ENCODE measurements at places on chromosomes 13 and 19.

- no peak for DNase-seq
Measured at GRCh38 chr13:99310382-99311031, 3.3 kb upstream of the GPR183 start.

DNA sequence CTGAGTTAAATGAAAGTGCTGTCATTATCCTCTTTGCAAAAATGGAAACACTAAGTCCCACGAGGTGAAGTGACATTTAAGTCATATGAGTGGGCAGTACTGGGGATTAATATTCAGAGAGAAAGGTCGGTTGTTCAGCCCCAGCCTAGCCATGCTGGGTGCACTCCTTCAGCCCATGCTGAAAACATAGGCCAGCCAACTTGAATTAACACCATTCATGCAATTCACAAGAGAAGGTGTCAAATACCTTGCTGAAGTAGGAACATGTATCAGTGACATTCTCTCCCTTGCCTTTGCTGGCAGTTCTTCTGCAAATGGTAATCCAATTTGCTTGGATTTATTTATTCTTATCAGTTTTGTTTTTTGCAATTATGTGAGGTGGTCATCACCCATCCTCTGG is 256.3 kb downstream of the DNAJC15 start:
- no peak for DNase-seq

GRCh38 chr13:99357131-99357596 is 50.0 kb upstream of the GPR183 start:
- no peak for DNase-seq

DNA sequence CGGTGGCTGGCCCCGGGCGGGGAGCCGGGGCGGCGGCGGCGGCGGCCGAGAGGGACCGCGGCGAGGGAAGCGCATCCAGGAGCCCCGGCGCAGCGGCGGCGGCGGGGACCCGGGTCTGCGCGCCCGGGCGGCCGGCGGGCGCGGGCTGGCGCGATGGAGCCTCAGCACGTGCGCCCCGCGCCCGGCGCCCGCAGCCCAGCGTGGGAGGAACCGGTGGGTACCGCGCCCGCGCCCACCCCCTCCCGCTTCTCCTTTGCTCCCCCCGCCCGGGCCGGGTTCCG is 7.8 kb upstream of the DGKH start:
- DNase-seq = no peak

GRCh38 chr19:13037731-13038130 is 42.5 kb downstream of the NFIX start:
- DNase-seq = no peak

- DNase-seq = peak; percentile 81
Measured at GRCh38 chr19:4705413-4706131, 18.1 kb downstream of the DPP9 start.

GRCh38 chr13:114313061-114313860 is 1.0 kb upstream of the CHAMP1 start:
- DNase-seq = no peak

DNA sequence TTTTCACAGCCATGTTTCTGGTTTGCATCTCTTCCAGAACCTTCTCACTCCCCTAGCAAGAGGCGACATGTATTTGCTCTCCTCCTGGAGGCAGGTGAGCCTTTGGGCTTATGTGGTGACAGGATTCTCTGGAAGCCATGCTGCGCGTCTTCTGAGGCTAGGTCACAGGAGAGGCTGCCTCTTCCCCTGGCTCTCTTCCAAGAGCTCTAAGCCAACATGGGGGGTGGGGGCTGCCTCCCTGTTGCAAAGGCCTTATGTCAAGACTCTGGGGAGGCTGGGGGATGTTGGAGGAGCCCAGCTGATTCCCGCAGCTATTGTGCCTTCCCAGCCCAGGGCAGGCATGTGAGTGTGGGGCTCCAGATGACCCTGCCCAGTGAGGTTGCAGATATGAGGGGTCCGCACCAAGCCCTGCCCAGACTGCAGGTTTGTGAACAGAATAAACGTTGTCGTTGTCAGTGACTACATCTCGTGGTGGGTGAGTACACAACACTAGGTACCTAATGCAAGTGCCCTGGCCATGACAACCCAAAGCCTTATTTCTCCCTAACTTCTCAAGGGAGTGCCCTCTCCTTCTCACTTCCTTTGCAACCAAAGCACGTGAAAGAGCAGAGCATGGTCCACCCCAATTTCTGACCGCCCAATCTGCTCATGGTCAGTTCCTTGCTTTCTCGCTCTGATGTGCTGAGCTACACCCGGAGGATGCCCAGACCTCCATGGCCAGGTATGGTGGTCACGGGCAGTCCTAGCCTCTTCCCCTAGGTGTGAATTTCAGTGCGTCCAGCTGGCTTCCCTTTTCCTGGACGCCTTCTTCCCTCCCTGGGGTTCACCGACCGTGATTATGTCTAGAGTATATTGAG is 44.9 kb downstream of the TEX29 start:
- no peak for DNase-seq

DNA sequence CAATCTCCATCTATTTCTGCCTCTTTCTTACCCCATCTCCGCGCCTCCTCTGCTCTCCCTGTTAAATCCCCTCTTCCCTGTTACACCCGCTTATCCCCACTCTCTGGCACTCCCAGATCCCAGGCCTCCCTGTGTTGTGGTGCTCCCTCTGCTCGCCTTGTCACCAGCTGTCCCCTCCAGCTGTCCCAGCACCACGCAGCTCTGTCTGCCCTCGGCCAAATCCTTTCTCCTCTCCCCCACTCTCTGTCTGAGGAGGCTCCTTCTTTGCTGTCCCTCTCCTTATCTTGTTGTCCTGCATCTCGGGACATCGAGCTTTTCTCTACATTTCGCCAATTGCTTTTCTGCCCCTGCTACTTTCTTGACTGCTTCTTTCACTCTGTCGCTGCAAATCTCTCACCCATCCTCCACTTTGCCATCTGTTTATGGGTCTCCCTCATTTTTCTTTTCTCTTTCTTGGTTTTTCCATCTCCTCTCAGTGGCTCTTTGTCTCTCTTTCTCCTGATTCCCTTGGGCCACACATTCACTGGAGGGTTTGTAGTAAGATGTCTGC is 941 bp downstream of the ZNF160 start:
- DNase-seq = peak; percentile 76

DNA sequence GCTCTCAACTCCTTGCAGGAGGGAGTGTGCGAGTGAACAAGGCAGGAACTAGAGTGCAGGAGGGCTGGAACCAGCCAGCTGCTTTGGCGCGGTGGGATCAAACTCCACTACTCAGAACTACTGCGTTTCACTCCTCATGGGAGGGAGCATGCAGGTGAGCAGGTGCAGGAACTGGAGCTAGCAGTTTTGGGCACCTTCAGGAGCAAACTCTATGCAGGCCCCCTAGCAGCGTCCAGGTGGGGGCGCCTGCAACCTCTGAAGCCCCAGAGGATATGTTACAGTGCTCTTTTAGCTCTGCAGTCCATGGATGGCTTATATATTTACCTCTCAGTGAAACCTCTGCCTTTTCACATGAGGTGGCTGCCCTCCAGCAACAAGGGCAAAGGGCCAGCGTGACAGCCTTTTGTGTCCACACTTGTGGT is 1303.4 kb downstream of the PCDH9 start:
- peak; percentile 17 for DNase-seq

DNA sequence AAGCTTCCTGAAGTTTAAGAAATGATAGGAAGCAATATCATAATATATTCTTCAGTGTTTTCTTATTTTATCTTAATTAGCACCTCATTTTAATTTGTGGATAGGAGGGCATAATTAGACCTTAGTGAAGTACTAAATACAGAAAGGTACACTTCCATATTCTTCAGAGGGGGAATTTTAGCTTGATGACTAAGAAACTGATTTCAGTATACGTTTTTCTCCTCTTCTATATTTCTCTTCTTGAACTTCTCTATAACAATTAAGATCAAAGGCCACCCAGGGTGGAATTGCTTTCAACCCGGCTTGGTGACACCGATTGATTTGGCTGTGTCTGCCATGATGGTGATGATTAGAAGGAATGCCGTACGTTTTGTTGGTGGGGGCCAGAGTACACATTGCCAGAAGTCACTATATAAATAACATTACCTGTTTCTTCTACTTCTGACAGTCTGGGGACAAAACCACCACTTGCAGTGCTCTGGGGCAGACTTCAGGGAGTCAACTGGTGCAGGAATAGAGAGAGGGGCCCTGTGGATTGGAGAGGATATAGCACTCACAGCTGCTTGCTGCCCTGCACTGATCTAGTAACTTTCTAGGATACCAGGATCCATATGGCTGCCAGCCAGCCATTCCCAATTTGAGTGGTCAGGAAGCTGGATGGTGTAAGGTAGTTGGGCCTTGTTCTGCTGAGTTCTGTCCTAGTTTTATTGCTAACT is 73.8 kb downstream of the SPATA13 start:
- DNase-seq = no peak

DNA sequence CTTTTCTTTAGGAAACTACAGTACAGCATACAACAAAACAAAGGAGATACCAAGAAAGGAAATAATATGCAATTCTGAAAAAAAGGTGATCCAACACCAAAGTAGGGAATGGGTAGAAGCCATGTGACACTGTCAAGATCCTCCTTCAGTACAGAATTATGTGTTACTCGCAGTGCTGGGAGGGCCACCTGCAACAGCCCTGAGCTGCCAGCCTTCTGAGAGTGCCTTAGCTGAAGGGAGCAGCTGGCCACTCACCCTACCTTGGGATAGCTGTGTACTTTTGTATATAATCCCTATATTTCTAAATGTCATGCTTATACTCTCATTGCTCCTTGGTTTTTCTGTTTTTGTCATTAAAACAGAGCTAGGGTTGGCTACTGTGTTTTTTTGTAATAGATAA is 1518.2 kb upstream of the PCDH20 start:
- no peak for DNase-seq

- no peak for DNase-seq
Measured at GRCh38 chr13:19179916-19180315, 1.7 kb downstream of the TUBA3C start.

DNA sequence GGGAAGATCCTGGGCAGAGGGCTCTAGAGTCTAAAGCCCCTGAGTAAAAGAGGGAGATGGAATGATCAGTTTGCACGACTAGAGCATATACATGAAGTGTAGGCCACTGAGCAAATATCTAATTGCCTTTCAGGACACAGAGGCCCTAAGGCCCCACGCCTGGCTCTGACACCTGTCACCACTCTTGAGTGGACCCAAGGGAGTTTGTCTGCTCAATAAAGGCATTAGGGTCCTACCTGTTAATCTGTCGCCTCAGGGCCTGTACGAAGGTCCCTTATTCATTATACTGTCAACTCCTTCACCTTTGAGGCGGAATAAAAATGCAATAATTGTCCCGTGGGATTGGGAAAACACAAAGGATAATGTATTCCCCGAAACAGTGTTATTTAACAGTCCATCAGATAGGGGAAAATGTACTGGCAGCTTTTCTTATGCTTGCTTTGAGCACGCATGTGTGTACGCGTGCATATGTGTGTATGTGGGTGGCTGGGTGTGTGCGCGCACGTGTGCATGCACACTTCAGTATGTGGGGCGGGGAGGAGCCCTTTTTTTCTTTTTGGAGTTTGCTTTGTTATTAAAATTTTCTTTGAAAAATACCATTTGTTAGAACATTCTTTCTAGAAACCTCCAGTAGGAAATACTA is 161.8 kb upstream of the SERP2 start:
- no peak for DNase-seq

Measured in tongue (tissue), 3 donors.